ENCODE measurements at places on chromosomes 7 and 10. TPM values are rescaled to one million over a fixed set of nuclear protein-coding genes. Genes with fewer than 3 reads are reported as not detected.

The OR6V1 gene
- not detected for total RNA-seq

GRCh38 chr10:110865186-110865808 lies 6.4 kb upstream of the PDCD4 start:
- DNase-seq = peak; percentile 63
- peak overlapping the region; percentile 74 for H3K27ac ChIP-seq
- no peaks in the 10 kb centered on the region for H3K36me3 ChIP-seq
- H3K4me3 ChIP-seq = no peak overlapping the region

DNA sequence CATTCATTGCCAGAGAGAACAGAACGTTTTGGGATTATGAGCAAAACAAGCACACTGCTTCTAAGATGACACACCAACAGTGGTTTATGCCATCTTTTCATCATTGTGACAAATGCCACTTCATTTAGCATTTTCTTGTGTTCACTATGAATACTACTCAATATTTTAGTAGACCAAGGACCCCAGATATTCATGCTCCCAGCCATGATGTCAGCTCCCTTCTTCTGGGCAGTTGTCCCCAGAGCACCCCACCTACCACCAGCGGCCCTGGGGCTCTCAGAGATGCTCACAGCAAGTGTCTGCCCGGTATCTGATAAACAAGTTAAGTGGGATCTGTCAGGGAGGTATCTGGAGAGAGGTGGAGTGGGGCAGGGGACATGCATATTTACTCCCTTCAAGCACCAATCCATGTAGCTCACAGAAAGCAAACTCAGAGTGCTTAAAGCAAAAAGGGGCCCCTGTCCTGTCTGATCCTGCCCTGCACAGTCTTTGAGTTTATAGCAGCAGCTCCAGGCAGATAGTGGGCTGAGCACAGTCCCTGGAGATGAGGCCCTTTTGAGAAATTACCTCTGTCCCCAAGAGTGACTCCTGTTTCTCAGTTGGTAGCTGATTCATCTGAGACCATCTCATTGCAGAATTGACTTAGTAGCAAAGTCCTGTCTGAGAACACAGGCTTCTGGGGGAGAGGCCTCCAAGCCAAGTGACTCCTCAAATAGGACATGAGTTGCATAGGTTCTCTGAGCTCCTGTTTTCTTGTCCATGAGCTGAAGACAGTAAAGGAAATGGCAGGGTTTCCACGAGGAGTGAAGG lies 281.8 kb upstream of the KLF6 start:
- no peak overlapping the region for H3K4me3 ChIP-seq
- no peaks in the 10 kb centered on the region for H3K27me3 ChIP-seq
- no peak for DNase-seq
- no peaks in the 10 kb centered on the region for H3K36me3 ChIP-seq
- no peaks in the 10 kb centered on the region for H3K4me1 ChIP-seq
- no peak overlapping the region for H3K27ac ChIP-seq

DNA sequence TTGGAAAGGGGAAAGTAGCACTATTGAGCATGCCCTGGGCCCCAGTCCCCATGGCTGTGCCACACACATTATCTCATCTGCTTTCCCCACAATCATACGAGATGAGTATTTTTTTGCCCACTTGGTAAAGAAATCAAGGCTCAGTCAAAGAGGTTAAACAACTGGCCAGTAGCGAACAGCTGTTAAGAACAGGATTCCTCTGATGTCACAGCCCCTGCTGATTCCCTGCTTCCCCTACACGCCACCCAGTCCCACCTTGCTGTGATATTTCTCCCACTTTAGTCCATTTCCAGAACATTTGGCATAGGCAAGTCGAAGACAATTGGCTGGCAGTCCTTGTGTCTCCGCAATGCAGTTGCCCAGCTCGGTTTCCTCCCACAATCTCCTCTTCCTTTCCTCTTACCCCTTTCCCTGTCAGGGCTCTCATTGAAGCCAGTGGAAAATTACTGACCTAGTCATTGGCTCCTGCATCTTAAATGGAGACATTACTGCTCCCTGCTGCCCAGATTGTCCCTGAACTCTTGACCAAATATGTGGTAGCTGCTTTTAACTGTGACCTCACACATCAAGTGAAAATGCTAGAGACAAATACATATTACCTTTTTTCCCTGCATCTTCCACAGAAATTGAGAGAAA lies 56.5 kb upstream of the EEPD1 start:
- H3K4me3 ChIP-seq = no peak overlapping the region
- no peak overlapping the region for H3K27ac ChIP-seq
- no peaks in the 10 kb centered on the region for H3K4me1 ChIP-seq
- H3K27me3 ChIP-seq = no peaks in the 10 kb centered on the region

GRCh38 chr7:157022681-157023588 lies 12.5 kb upstream of the MNX1 start:
- H3K4me1 ChIP-seq = peaks cover 9% of the 10 kb centered on the region
- peaks cover 46% of the 10 kb centered on the region for H3K27me3 ChIP-seq
- H3K27ac ChIP-seq = no peak overlapping the region

DNA sequence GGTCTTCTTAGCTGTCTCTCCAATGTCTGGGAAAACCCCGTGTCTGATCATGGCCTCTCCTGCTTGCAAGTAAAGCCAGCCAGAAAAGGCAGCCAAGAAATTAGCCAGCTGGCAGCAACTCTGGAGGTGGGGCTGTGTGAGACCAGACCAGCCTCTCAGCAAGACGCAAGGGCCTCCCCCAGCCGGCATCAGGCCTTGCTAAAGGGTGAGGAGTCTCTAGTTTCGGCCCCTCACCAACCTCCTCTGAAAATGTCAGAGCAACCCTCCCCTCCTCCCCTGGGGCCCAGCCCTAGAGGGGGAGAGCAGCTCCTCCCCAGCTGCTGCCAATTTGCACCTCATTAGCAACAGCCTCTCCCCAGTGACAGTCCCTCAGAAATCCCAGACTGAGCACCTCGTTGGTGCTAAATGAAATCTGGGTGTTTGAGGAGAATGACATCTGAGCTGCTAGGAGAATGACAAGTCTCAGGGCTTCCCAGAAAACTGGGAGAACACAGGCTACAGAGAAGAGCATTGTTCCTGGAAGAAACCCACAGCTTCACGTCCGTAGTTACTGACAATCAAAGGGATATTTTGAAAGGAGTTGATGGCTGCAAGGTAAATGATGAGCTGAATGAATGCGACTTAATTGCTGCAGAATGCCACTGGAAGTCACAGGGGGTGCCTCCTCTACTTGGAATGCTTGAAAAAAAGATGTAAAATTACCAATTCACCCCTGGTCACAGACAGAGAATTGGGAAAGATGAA lies 25.9 kb downstream of the DGKI start:
- H3K4me1 ChIP-seq = no peaks in the 10 kb centered on the region
- DNase-seq = peak; percentile 6
- no peaks in the 10 kb centered on the region for H3K36me3 ChIP-seq
- H3K27me3 ChIP-seq = no peaks in the 10 kb centered on the region

The IFIT1B gene
- not detected for total RNA-seq

GRCh38 chr7:157403646-157404401 lies 67.0 kb downstream of the DNAJB6 start:
- H3K27me3 ChIP-seq = no peaks in the 10 kb centered on the region
- H3K4me1 ChIP-seq = no peaks in the 10 kb centered on the region

The AGMO gene
- 13.5 TPM for total RNA-seq

DNA sequence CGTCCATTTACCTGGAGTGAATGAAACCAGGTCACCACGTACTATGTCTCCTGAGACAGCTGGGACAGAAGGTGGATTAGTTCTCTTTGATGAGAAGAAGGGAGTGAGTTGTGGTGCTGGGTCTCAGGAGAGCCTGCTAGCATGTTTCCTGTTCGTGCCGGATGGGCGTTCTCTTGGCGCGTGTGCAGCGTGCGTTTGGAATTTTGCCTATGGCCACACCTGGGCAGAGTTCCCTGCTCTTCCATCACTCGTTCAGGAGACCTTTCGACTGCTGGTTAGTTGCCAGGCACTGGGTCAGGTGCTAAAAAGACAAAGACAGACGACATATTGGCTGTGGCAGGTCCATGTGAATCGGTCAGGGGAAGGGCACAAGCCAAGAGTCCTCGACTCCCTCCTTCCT lies 90.3 kb downstream of the TRRAP start:
- no peak overlapping the region for H3K27ac ChIP-seq
- no peak overlapping the region for H3K4me3 ChIP-seq
- no peak for DNase-seq
- H3K4me1 ChIP-seq = no peaks in the 10 kb centered on the region
- H3K36me3 ChIP-seq = peaks cover 5% of the 10 kb centered on the region

GRCh38 chr10:19498393-19499290 lies 317.6 kb upstream of the PLXDC2 start:
- no peak overlapping the region for H3K27ac ChIP-seq
- DNase-seq = peak; percentile 22
- H3K4me3 ChIP-seq = no peak overlapping the region
- H3K4me1 ChIP-seq = peaks cover 7% of the 10 kb centered on the region

The ZNF800 gene
- total RNA-seq = 33.9 TPM

DNA sequence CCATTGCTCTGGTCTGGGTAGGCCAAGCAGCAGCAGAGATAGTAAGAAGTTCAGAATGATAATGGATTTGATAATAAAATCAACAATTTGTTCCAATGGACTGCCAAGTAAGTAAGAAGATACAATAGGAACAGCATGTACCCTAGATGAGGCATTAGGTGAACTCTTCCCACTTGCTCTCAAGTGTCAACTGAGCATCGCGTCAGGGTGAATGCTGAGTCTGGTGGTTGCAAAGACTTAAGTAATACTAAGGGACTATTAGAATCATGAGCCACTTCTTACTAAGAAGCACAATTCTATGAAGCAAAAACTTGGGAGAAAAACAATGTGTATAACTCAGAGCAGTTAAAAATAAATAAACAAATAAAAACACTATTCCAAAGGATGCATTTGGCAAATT lies 54.5 kb downstream of the LRRN3 start:
- no peak overlapping the region for H3K27ac ChIP-seq
- no peak overlapping the region for H3K4me3 ChIP-seq
- H3K36me3 ChIP-seq = no peaks in the 10 kb centered on the region
- no peaks in the 10 kb centered on the region for H3K27me3 ChIP-seq
- H3K4me1 ChIP-seq = no peaks in the 10 kb centered on the region

GRCh38 chr7:5420067-5420880 lies 3.4 kb downstream of the TNRC18 start:
- peak overlapping the region; percentile 98 for H3K4me3 ChIP-seq
- peaks cover 10% of the 10 kb centered on the region for H3K4me1 ChIP-seq
- peak overlapping the region; percentile 99 for H3K27ac ChIP-seq

GRCh38 chr10:121754666-121755065 lies 156.4 kb upstream of the FGFR2 start:
- no peak overlapping the region for H3K4me3 ChIP-seq
- H3K4me1 ChIP-seq = no peaks in the 10 kb centered on the region
- no peaks in the 10 kb centered on the region for H3K27me3 ChIP-seq
- DNase-seq = no peak
- H3K27ac ChIP-seq = no peak overlapping the region

The GHRHR gene
- total RNA-seq = 4.4 TPM

DNA sequence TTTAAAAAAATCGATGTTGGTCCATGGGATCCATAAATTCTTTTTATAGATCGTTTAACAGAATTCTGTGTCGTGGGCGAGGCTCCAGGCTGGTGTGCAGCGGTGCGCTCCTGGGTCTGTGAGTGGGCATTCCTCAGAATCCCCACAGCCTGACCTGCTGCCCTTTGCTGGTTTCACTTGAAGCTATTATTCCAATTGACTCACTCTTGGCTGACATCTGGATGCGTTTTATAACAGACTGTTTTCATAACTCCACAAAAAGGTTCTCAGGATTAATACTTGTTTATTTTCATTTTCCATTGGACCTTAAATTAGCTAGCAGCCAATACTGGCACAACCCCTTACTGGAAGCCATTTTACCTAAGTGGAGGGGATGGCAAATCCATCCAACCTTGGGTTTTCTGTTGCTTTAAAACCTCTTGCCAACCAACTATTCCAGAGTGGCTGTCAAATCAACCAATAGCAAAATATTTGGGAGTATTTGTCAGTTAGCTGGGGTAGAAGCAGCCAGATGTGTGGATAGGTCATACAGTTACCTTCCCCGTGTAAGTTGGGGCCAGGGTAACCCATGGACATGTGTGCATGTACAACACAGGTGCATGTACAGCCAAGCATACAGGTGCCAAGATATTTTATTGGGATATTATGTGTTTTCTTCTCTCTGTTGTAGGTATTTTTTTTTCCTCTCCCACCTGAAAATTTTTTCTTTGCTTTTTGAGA lies 160.7 kb upstream of the ZNF32 start:
- no peaks in the 10 kb centered on the region for H3K4me1 ChIP-seq
- H3K27ac ChIP-seq = no peak overlapping the region
- no peaks in the 10 kb centered on the region for H3K36me3 ChIP-seq

DNA sequence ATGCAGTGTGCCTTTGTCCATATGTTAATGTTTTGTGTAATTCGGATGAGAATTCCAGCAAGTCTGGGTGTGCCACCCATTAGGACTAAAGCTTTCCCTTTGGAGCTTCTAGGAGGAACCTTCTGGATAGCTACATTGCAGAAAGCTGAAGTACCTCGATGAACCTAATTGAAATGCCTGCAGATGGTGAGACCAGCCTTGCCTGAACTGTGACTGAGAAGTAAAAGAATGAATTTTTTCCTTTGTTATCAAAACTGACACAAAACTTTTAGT lies 31.1 kb upstream of the FBXW4 start:
- no peak overlapping the region for H3K4me3 ChIP-seq
- H3K4me1 ChIP-seq = no peaks in the 10 kb centered on the region
- H3K36me3 ChIP-seq = no peaks in the 10 kb centered on the region

DNA sequence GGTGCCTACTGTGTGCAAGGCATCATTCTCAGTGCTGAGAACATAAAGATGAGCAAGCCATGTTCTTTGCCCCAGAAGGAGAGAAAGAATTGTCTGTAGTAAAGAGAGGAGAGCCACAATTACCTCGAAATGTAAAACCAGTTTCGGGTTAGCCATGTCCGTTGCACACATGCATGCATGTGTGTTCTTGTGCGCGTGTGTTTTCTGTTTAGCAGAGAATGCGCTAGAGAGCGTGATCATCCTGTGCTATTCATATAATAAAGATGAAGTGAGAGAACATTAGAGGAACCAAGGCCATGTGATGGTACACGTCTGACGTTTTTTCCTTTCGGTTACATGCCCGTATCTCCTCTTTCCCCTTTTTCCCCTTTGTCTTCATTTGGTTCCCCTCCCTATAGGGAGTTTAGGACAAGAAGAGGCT lies 158.2 kb downstream of the CELF2 start:
- H3K4me3 ChIP-seq = no peak overlapping the region
- H3K27me3 ChIP-seq = no peaks in the 10 kb centered on the region
- no peaks in the 10 kb centered on the region for H3K4me1 ChIP-seq
- no peak overlapping the region for H3K27ac ChIP-seq
- no peak for DNase-seq
- H3K36me3 ChIP-seq = no peaks in the 10 kb centered on the region

The LYZL1 gene
- not detected for total RNA-seq

GRCh38 chr7:36726311-36726710 lies 2.0 kb upstream of the AOAH start:
- H3K36me3 ChIP-seq = no peaks in the 10 kb centered on the region
- H3K4me1 ChIP-seq = no peaks in the 10 kb centered on the region
- no peaks in the 10 kb centered on the region for H3K27me3 ChIP-seq
- DNase-seq = no peak
- H3K27ac ChIP-seq = no peak overlapping the region

DNA sequence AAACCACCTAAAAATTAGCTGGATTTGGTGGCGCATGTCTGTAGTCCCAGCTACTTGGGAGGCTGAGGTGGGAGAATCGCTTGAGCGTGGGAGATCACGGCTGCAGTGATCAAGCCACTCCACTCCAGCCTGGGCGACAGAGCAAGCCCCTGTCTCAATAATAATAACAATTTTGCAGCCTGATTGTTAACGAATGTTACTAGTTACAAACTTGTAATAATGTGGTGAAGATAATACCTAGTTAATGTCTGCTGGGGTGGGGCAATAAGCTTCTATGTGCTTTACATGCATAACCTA lies 1.2 kb upstream of the ATAD1 start:
- H3K27ac ChIP-seq = no peak overlapping the region
- DNase-seq = no peak
- no peaks in the 10 kb centered on the region for H3K27me3 ChIP-seq
- H3K36me3 ChIP-seq = no peaks in the 10 kb centered on the region
- no peaks in the 10 kb centered on the region for H3K4me1 ChIP-seq
- no peak overlapping the region for H3K4me3 ChIP-seq

The TACC2 gene
- total RNA-seq = 101 TPM

Data from prostate gland (tissue), 2 donors.